Fibroblast of skin of back (primary cell): ENCODE measurements at places on chromosomes 6 and 20.

DNA sequence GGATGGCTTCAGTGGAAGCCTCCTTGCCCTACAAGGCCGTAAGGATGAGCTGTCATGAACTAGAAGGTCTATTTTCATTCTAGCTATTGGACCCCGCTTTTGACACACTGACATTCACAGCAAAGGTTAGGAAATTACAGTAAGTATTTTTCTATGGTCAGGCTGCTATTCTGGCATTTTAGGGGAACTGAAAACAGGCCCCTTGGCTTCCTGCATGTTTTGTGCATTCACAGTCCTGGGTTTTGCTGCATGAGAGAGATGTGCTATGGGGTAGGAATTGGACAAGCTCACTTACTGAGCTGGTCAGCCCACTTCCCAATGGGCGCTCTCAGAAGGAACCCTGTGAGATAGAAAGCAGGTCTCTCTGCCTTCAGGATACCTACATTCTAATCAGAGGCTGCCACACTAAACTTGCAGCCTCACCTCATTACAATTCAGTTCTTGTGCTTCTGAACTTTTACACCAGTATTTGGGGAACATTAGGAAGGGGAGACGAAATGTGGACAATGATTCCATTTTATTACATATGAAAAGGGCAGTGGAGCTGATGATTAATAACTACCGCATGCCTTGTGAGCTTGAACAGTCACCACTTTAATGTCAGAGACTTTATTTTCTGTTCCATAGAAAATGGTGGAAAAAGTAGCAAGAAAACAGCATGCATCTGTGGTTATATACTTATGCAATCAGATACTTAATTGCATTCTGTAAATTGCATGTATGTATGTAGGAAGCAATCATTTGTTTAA is 86.6 kb upstream of the TAB2 start:
- DNase-seq = no peak

DNA sequence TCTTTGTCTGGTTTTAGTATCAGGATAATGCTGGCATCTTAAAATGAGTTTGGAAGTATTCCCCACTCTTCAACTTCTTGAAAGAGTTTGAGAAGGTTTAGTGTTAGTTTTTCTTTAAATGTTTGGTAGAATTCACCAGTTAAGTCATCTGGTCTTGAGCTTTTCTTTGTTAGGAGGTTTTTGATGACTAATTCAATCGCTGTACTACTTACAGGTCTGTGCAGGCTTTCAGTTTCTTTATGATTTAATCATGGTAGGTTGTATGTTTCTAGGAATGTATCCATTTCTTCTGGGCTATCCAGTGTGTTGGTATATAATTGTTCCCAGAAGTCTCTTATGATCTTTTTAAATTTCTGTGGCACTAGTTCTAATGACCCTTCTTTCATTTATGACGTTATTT is 215.5 kb downstream of the LRFN2 start:
- DNase-seq = no peak

- no peak for DNase-seq
These were observed 50.9 kb downstream of the JARID2 start for GRCh38 chr6:15296735-15297134.

- DNase-seq = peak; percentile 36
These were observed 64.4 kb downstream of the TULP4 start for GRCh38 chr6:158376631-158377081.

DNA sequence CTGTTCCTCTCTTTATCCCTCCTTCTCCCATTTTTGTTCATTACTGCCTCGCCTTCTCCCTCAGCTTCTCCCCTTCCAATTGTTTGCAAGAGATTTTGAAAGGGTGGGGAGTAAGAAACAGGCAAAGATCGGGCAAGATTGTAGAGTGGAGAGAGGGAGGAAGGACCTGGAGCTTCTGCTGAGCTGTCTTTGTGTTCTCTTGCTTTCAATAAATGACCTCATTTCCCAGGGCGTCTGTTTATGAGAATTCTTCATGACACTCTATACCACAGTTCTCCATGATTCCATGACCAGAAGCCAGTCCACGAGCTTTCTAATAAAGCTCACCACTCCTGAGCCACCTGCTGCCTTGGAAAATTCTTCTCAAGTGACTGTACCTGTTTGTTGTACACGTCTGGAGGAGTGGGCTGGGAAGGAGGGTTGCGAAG is 50.0 kb upstream of the PLEKHG1 start:
- DNase-seq = no peak

GRCh38 chr6:138522611-138523010 is 23.3 kb upstream of the NHSL1 start:
- DNase-seq = no peak

DNA sequence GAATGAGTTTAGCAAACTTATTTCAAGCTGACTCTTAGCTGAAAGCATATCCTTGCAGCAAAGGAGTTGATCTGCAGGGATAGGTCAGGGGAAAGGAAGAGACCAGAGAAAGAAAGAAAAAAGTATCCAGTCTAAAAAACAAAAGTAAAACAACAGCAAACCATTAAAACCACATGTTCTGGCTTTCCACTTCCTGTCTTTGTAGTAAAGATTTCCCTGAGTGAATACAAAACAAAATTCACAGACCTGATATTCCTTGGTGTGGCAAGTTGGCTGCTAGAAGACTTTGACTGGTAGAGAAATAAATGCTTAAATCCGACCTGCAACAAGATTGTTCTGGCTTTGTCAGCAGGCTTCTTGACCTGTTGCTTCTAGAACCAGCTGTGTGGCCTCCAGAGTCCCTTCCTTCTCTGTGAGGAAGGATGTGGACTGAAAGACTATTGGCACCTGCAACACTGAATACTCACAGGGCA is 23.4 kb upstream of the MCM3 start:
- DNase-seq = no peak

DNA sequence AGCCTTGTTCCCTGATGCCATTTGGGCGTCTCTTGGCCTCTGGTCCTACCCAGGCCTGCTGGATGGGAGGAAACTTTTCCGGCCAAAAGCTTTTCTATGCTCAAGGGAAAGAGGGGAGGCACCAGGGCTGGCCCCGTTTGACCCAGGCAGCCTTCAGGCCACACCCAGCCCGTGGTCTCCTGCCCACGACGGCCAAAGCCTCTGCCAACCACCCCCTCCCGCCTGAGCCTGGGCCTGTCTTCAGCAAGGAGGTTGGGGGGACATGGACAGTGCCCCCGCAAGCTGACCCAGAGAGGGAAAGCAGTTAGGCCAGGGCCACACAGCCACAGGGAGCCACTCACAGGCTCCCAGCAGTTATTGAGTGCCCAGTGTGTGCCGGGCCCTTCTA is 49.5 kb downstream of the SRC start:
- DNase-seq = no peak

DNA sequence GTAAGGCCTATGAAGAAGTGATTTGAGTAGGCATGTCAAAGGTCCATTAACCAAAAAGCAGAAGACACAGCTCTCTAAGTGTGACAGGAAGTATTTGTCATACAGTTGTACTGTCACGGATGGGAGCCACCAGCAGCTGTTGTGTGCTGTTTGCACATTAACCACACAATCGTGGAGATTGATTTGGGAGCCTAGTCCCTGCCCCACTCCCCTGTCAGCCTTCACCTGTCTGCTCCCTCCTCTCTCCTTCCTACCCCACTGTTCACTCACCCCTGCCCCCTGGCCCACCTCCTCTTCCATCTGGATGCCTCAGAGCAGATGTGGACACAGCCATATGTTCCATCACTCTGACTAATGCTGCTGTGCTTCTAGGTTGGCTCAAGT is 124.7 kb upstream of the SPACA1 start:
- DNase-seq = no peak

GRCh38 chr6:37251211-37251780 is 6.3 kb upstream of the TBC1D22B start:
- DNase-seq = peak; percentile 79

DNA sequence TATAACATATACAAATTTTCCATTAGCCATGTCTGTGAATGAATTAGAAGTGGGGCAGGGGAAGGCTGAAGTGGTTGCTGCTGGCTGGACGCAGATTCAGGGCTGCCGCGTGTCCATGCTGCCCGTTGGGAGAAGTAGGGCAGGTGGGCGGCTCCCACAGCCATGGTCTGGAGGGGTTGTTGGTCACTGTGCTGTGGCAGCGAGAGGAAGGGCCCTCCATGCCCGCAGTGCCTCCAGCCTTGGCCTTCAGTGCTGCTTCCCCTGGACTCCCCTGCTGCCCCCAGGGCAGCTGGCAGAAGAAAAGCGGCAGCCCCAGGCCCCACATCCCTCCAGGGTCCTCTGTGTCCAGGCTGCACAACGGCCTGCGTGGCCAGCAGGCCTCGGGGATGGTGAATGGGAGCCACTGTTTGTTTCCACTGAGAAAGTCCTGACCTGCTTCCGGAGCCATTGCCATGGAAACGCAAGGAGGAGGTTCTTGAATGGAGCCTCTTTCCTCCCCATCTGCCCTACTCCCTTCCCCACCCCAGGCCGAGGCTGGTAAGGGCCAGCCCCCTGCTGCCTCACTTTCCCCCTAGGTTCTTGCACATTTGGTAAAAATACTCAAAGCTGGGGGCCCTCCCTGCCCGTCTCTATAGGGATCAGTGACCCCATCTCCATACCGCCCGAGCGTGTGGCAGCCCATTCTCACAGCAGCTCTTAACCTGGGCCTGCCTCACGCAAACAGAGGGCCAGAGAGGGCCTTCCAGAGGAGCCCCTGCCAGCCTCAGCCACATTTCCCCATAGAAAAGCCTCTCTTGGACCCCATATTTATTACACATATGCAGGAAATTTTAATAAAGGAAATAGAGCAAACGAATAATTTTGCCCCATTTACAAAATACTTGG is 113.3 kb downstream of the SASH1 start:
- DNase-seq = no peak

GRCh38 chr6:135121434-135121833 is 59.7 kb upstream of the MYB start:
- DNase-seq = no peak

GRCh38 chr6:137269347-137269746 is 50.2 kb upstream of the IFNGR1 start:
- DNase-seq = no peak

GRCh38 chr6:25175681-25176080 is 103.5 kb upstream of the CARMIL1 start:
- DNase-seq = no peak

- DNase-seq = no peak
These were observed 19.3 kb upstream of the RNF146 start for GRCh38 chr6:127247114-127248096.

- DNase-seq = no peak
These were observed 34.6 kb upstream of the EPHA7 start for GRCh38 chr6:93453956-93454355.

GRCh38 chr20:24637087-24637486 is 167.7 kb downstream of the SYNDIG1 start:
- no peak for DNase-seq

DNA sequence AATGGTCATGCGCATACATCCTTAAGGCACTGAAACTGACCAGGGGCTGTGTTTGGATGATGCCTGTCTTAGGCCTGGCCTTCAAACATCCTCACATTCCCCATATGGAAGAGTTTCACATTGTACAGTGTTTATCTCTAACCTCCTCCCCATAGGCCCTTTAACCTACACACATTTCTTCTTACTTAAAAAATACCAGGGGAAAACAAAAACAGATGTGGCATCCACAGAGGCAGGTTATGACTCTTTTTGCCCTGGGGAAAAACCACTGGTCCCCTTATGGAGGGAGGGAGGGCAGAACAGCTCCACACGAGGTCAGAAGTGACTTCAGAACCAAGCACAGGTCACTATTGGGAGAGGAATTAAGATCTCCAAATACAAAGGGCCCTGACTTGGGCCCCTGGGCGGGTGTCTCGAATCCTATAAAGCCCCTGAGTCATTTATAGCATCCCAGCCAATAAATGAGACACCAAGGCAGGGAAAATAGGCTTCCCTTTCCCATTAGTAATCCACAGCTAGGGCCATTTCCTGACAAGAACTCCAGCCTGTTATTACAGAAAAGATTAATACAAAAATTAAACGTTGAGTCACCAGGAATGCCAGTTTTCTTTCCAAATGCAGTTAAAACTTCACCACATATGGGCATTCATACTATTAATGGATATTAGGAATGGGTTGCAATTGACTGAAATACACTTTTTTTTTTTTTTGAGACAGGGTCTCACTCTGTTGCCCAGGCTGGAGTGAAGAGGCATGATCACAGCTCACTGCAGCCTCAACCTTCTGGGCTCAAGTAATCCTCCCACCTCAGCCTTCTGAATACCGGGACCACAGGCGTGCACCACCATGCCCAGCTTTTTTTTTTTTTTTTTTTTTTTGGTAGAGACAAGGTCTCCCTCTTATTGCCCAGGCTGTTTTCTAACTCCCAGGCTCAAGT is 107.2 kb downstream of the ATP9A start:
- DNase-seq = peak; percentile 94

DNA sequence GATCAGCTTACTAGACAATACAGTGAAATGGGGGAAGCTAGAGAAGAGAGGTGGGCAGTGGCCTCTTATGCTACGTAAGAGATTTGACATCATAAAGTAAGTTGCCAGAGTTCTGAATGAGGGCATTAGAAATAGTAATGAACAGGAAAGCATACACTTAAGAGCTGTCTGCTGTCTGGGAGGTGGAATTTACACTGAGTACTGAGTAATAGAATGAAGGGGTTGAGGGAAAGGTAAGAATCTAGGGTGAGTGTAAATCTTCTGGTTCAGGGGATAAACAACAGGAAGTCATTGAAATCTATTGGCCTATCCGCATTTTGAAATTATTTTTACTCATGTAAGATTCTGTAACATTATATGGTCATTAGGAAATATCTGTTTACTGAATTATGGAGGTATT is 35.8 kb downstream of the HLA-DMB start:
- DNase-seq = no peak

- DNase-seq = peak; percentile 94
These were observed 6.2 kb downstream of the JPH2 start for GRCh38 chr20:44180814-44181213.

DNA sequence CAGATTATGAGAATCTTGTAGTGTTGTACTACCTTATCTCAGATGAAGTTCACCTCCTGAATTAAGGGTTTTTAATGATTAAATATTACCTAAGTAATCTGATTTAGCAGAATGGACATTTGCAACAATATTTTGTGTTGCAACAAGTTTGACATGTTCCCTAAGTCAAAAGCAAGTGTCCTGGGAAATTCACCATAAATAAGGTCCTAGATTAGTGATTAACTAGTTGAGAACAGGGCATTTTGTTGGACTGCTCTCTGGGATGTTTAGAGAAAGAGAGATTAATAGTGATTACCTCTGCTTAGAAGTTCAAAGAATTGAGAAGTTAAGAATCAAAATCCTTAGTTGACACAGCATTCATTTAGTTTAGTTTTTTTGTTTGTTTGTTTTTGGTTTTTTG is 120.2 kb upstream of the MARCKS start:
- DNase-seq = no peak

DNA sequence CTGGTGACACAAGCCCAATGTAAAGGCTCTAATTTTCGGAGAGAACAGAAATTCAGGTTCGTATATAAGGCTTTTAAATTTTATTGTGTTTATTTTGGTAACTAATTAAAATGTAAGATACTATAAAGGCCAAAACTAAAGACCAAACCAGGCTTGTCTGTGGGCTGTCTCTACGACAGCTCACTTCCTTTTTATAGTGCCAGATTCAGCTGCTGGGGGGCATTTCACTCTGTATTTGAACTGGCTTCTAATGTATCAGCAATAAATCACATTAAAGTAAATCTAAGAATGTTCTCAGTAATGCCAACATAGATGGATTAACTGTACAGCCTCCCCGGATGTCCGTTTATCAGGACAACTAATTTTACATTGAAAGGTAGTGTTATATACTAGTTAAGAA is 31.1 kb upstream of the STXBP5 start:
- DNase-seq = no peak
